ENCODE measurements at places on chromosomes 3 and 15. TPM values are rescaled to one million over a fixed set of nuclear protein-coding genes. Genes with fewer than 3 reads are reported as not detected.

The BCL2A1 gene
- total RNA-seq = 0.86 TPM

The PLA1A gene
- 0.58 TPM for total RNA-seq

The SPTSSB gene
- 1.6 TPM for total RNA-seq

The GATA2 gene
- total RNA-seq = 8.1 TPM

The PLS1 gene
- 252 TPM for total RNA-seq

The ADAMTS7 gene
- total RNA-seq = 1.8 TPM

The COL6A5 gene
- total RNA-seq = 0.15 TPM

The KIF15 gene
- total RNA-seq = 21.3 TPM

The PGBD4 gene
- total RNA-seq = 1.3 TPM

The LRRC2 gene
- 2.0 TPM for total RNA-seq

The PLA2G4E gene
- 0.67 TPM for total RNA-seq

The GRAMD2A gene
- total RNA-seq = 3.3 TPM

The ITGB5 gene
- total RNA-seq = 74.8 TPM

The SI gene
- total RNA-seq = 42.4 TPM

The GRM2 gene
- 0.12 TPM for total RNA-seq

The DNAJA4 gene
- 42.6 TPM for total RNA-seq

The REC114 gene
- total RNA-seq = not detected

The GOLGA8Q gene
- total RNA-seq = not detected

The ADGRG7 gene
- total RNA-seq = 13.4 TPM

The RAB6B gene
- 2.6 TPM for total RNA-seq

All from colonic mucosa (tissue), 4 donors.